ENCODE measurements at places on chromosomes 6 and 20.

DNA sequence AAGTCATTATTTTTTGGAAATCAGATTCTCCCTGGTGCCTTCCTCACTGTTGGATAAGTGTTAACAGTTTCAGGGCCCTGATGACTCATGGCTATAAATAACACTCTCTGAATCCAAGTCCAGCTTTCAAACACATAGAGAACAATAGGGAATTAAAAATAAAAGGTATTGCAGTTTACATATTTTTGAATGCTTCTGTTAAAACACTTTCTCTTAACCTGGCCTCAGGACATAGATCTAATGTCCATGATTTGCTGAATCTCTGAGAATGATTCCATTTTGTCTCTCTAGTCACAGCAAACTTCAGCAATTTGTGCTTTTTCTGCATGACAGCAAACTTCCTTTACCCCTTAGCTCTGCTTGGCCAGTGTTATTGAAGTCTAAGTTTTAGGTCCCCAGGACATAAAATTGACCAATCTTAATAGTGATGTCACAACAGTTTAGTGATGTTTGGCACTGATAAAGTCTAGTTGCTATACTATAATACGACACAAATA is 1192.4 kb upstream of the CITED2 start:
- no peak for DNase-seq

- DNase-seq: no peak
These were observed 172.6 kb upstream of the RSPO3 start for GRCh38 chr6:126945812-126946360.

DNA sequence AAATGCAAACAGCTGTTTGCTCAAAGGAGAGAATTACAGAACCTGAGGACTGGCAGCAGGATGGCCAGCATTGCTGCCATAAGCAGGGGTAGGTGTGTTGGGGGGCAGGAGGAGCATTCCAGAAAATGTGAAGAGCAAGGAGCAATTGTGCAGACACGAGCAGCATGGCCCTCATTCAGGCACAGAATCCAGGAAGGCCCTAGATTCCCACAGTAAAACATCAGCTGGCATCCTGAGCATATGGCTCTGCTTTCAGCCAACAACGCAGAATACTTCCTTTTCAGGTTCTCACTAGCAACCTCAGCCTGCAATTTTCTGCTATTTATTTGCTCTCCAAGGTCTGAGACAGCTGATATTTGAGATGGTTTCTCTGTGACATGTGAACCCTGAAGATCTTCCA is 243.4 kb upstream of the POU3F2 start:
- no peak for DNase-seq

DNA sequence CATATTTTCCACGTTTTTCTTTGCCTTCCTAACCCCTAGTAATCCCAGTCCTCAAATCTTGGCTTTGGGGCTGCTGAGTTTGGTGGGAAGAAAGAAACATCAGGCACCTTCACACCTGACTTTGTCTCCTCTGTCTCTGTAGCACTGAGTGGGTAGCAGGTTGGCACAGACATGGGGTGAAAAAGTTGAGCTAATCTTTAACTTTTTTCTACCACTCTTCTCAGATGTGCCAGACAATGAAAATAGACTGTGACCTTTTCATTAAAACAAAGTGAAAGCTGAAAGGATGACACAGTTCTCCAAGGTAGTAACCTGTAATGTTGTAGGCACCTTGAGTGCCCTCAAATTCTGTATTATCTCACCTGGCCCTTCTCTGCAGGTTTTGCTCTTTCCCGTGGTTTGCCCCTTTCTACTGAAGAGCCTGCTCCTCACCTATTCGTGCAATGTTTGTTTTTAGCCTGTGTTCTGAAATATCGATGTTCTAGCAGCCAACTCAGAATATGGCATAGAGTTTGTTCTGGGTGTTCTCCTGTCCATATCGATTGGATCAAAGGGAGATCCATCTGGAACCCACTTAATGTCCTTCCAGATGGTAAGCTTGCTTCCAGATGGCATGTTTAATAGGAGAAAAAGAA is 57.8 kb upstream of the ATXN1 start:
- no peak for DNase-seq

GRCh38 chr20:35284992-35285805 is 627 bp upstream of the EIF6 start:
- DNase-seq: no peak

- DNase-seq: no peak
These were observed 334.9 kb downstream of the TAF4 start for GRCh38 chr20:61730631-61731362.

- DNase-seq: no peak
These were observed 63.8 kb downstream of the ISM1 start for GRCh38 chr20:13284830-13285229.

DNA sequence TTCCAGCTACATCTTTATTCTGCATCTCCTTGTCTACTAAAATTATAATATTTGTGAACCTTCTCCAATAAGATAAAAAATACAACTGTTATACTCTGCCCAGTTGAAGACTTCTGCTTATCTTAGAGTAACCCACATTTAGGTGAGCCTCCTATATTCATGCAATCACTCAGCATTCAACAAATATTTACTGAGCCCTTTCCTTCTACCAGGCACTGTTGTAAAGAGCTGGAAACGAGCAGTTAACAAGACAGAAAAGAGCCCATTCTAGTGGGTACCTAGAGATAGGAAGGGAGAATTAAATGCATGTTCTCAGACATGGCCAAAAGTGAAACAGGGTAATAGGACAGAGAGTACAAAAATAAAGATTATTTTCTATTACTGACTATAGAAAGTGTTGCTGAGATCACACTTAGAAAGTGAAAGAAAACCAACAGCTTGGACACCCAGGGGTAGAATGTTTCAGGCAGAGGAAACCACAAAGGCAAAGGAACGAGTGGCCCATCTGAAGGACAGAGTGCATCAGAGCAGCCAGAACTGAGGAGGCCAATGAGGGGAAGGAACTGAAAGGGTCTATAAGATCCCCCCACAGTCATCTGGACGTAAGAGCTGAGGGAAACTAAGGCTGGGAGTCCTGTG is 50.8 kb upstream of the SMLR1 start:
- DNase-seq: no peak

- no peak for DNase-seq
These were observed 12.5 kb upstream of the TMEM30A start for GRCh38 chr6:75296811-75297779.

DNA sequence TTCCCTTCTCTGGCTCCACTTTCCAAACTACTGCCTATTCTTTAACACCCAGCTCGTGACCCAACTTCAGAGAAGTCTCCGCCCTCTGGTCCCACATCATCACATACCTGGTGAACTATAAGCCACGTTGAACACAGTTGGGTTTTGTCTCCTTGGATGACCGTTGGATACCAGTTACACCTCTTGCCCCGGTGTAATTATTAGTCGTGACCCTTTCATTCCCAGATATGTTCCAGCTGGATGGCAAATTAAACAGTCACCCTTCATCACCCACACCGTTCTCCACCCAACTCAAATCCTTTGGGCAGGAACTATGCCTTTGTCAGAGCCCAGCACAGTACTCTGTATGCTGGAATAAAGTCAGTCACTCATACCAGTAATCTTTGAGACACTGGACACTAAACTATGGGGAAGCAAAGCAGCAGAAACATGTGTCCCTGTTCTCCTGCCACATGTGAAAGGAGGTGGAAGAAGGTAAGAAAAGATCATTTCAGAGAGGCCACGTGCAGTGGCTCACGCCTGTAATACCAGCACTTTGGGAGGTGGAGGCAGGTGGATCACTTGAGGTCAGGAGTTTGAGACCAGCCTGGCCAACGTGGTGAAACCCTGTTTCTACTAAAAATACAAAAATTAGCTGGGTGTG is 22.5 kb downstream of the PLAGL2 start:
- DNase-seq: no peak

DNA sequence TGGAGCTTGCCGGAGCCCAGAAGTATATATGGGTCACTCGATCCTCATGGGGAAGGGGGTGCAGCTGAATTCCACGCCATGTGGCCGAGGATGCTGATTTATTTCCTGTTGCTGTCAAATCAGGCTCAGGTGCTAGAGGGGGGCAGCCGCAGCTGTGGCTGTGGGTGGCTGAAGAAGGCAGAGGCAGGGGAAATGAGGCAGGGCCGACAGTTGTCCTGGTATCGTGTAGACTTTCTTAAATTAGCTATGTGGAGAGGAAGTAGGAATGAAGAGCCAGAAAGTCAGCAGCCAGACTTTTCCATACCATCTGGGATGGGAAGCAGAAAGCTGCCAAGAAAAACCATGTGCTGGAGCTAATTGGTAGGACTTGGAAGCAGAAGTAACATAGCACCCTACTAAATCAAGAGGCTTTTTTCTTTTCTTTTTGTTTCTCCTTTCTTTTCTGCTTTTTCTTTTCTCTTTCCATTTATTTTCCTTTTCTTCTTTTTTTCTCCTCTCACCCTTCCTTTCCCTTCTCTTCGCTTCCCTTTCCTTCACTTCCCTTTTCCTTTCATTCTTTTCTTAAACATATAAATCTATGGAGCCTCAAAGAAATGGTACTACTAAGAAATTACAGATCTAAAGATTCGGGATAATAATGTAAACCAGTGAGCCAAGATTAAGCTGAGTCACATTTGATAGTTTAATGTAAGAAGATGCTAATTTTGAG is 90.6 kb upstream of the CD83 start:
- DNase-seq: no peak

DNA sequence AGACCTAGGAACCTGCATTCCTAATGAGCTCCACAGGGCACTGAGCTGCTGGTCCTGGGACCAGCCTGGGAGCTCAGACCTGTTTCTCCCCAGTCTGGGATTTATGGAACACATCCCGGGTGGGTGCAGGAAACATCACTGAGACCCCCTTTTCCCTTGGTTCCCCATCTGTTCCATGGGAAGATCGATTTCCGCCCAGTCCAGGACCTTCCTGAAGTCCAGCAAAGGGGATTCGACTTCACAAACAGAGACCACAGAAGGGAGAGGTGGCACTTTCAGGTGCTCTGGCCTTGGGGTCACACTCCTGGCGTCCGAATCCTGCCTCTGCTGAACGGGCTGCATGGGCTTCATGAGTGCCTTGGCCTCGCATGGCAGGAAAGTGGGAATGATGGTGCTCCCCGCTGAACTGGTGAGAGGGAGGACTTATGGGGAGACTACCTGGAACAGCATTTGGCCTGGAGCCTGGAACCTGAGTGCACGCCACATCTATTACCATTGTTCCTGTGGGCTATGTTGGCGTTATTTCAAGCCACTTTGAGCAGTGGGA is 296.3 kb downstream of the TAF4 start:
- no peak for DNase-seq

DNA sequence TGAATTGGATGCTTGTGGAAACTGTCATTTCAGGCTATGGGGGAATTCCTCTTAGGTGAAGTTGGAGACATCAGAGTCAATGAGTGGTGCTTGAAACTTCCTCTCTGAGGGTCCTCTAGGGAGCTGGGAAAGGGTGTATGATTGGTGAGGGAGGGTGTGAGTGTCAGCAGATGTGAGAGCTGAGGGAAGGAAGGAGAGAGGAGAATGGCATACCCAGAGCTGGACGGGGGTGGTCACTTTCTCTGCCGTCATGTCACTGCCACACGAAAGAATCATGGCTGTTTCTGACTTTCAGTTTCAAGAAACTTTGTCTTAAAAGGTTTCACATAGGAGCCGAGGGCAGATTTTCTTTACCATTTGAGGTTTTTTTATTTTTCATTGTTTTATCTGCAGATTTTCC is 50.3 kb downstream of the DEK start:
- no peak for DNase-seq

GRCh38 chr20:11120431-11120830 is 446.6 kb upstream of the JAG1 start:
- DNase-seq: no peak

- DNase-seq: no peak
These were observed 34.9 kb upstream of the AKIRIN2 start for GRCh38 chr6:87736809-87737540.

GRCh38 chr6:61682562-61682961 is 603.5 kb downstream of the KHDRBS2 start:
- DNase-seq: no peak

GRCh38 chr6:12134581-12134980 is 122.5 kb downstream of the HIVEP1 start:
- no peak for DNase-seq

DNA sequence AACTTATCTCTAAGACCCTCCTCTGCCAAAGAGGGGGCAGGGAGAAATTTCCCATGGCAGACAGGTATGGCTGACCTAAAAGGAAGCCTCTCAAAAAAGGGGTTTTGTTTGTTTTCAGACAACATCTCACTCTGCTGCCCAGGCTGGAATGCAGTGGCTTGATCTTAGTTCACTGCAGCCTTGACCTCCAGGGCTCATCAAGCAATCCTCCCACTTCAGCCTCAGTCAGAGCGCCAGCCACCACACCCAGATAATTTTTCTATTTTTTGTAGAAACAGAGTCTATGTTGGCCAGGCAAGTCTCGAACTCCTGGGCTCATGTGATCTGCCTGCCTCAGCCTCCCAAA is 3.8 kb downstream of the EZR start:
- no peak for DNase-seq

GRCh38 chr6:119673741-119674140 is 324.2 kb upstream of the MAN1A1 start:
- DNase-seq: no peak

- no peak for DNase-seq
These were observed at the start of gene HS3ST5 for GRCh38 chr6:114342826-114343781. TSS of gene HS3ST5 (minus strand) at chr6:114343023. CDS start at chr6:114062845, 280,178 bp downstream.

- no peak for DNase-seq
These were observed 12.3 kb downstream of the NRN1 start for GRCh38 chr6:5994234-5994998.

GRCh38 chr6:134195164-134195906 is 122.6 kb downstream of the SGK1 start:
- no peak for DNase-seq

DNA sequence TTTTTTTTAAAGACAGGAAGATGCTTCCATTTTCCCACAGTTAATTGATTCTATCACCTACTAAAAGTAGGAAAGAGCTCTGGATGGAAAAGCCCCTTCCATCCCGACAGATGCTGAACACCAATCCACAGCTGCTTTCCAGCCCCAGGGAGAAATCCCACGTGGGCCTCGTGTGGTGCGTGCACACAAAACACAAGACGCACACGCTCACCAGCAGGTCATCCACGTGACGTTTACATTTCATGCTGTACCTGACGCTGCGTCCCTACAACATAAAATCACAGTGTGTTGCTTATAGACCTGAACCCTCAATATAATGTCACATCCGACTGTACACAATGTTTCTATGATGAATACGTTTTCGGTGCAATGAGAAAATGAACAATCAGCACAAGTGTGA is 50.2 kb upstream of the DACT2 start:
- DNase-seq: no peak

GRCh38 chr6:168960551-168961263 is 292.9 kb downstream of the THBS2 start:
- no peak for DNase-seq

GRCh38 chr6:21947731-21948386 is 349.0 kb downstream of the PRL start:
- no peak for DNase-seq

GRCh38 chr6:97215157-97215769 is 67.8 kb downstream of the MMS22L start:
- DNase-seq: no peak

GRCh38 chr6:40536442-40536841 is 50.7 kb downstream of the LRFN2 start:
- DNase-seq: no peak

- no peak for DNase-seq
These were observed 116.5 kb downstream of the FAM120B start for GRCh38 chr6:170423030-170423429.

GRCh38 chr6:56796196-56796532 is 153.5 kb upstream of the DST start:
- DNase-seq: no peak
